ENCODE measurements at places on chromosomes 2 and 18. TPM values are rescaled to one million over a fixed set of nuclear protein-coding genes. Genes with fewer than 3 reads are reported as not detected.

CFAP65 gene
- 0.78 TPM for total RNA-seq

SFTPB gene
- total RNA-seq, result 323 TPM

HOXD8 gene
- 24.9 TPM for total RNA-seq

PLA2R1 gene
- total RNA-seq, result 246 TPM

DNA sequence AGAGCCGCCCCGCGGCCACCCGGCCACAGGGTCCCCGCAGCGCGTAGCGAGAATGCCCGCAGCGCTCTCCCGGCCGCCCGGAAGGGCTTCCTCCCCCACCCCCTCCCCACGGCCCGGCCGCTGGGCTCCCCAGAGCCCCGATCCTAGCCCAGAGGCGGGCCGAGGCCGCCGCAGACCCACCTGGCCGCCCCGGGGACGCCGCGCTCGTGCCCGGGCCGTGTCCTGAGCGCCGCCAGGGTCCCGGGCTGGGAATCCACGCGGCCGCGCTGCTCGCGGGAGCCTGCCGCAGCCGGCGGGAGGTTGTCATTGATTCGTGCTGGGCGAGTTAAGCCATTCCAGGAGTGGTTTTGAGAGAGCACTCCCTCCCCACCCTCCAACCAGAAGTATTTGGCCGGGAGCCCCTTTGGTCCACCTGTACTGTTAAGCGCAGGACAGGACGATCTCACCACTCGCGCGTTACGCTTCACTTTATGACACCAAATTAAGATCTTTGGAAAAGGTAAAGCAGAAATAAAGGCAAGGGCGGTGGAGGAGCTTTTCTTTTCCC lies 206.4 kb upstream of the SMAD2 start:
- DNase-seq, result peak; percentile 88

DNA sequence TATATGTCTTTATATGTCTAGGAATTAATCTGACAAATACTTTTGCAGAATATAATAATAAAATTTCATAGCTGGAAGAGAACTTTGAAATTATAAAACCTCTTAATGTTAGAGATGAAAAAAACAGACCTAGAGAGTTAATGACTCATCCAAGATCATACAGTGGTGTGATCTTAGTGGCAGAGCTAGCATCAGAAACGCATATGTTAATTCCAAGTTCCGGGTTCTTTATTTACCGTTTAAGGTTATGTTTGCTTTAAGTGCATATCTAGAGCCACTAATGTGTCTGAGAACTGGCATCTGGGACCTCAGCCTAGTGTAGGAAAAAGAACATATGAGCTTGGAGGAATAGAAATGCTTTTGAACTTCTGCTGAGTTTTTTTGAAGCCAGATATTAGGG lies 24.3 kb downstream of the CERS6 start:
- no peak for DNase-seq

DNA sequence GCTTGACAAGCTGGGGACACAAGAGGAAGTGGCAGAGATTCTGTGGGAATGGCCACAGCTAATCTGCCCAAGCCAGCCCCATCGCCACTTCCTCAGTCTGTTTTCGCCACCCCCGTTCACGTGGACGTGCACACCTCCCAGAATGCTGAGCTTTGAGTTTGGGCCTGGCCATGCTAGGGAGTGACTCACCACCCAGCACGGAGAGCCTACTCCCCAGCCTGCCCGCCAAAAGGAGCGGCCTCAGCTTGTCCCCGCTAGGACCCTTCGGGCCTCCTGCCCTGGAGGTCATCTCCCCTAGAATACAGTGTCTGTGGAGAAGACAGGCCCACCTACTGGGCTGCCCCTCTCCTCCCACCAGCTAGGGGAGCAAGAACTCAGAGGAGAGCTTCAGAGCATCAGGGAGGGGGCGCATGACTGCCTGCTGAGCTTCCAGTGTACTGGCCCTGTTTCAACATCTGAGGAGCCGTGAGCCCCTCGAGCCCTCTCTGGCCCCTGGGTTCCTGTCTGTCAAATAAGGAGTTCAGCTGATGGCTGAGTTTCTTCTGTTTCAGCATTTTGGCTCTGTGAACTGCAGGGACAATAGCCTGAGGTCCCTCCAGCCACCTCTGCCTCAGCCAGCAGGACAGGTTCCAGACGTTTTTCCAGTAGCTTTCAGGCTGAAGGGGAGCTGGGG lies 5.1 kb downstream of the SLC35F6 start:
- peak; percentile 55 for DNase-seq

GRCh38 chr2:218980735-218981389 lies 4.1 kb downstream of the FEV start:
- no peak for DNase-seq

DNA sequence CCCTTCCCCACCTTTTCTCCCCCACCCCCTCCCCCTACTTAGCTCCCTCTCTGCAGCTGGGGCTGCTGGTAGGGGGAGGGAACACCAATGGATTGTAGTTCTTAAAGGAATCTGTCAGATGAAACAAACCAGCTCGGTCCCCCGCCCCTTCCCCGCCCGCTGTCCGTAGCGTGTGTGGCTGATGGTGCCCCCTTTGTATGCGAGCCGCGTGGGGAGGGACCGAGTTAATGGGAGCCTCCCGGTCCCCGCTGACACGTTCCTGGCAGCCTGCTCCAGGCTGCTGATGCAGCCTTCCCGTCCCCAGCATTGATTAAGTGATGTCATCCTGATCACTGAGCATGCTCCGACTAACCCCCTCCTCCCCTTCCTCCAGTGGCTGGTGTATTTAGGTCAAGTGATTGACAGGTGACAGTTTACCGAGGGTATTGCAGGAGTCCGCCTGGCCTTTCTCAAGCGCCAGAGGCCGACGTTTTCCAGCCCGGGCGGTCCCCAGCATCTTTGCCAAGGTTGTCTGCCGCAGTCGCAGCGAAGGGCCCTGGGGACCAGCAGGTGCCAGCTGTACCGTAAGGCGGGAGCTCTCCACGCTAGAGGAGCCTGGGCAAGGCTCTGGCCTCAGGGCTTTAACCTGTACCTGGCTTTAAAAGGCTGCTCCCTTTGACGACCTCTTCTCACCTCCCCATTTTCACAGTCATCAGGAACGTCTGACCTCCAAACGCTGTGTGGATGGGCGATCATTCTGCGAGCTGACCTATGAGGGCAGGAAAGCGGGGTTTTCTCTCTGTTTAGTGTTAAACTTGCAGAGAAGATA lies 1.8 kb downstream of the KIF5C start:
- peak; percentile 32 for DNase-seq

DNA sequence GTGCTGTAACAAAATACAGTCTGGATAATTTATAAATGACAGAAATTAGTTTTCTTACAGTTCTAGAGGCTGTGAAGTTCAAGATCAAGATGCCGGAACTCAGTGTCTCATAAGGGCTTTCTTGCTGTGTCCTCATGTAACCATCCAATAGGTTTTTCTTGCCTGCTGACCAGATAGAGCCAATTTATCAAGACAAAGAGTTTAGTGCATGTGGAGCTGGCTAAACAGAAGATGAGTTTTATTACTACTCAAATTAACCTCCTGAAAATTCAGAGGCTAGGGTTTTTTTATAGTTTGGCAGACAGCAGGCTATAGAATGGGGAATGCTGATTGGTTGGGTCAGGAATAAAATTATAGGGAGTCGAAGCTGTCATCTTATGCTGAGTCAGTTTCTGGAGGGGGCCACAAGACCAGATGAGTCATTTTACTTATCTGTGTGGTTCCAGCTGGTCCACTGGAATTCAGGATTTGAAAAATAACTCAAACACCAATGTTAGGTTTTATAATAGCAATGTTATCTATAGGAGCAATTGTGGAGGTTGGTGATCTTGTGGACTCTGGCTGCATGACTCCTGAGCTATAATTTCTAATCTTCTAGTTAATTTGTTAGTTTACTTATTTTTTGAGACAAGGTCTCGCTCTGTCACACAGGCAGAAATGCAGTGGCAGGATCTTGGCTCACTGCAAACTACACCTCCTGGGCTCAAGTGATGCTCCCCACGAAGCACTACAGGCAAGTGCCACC lies 3.2 kb upstream of the PDK1 start:
- DNase-seq, result no peak

DNA sequence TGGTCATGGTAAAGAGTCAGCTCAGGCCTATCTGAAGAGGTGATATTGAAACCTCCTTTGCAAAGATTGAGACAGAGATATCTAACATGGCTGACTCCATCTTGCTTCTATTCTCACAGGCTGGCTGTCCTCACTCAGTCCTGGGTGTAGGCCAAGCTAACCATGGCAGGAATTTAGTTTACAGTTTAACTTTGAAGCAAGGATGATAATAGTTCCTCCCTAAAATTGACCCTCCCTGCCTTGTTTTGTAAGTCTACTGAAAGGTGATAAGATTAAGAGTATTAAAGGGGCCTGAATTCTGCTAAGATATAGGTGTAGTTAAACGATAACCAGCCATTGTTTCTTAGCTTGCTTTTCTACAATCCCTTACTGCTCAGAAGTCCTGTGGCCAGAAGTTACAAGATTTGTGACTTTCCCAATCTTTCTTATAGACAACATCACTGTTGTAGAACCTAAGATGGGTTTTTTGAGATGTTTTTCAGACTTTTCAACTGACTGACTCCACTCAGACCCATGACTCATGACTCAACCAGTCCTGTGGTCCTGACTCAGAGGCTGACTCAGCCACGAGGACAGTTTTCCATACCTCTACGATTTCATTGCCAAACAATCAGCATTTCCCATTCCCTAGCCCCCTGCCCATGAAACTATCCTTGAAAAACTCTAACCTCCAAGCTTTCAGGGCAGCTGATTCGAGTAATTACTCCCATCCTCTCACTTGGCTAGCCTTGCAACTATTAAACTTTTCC lies 195.7 kb upstream of the SESTD1 start:
- DNase-seq, result no peak

DNA sequence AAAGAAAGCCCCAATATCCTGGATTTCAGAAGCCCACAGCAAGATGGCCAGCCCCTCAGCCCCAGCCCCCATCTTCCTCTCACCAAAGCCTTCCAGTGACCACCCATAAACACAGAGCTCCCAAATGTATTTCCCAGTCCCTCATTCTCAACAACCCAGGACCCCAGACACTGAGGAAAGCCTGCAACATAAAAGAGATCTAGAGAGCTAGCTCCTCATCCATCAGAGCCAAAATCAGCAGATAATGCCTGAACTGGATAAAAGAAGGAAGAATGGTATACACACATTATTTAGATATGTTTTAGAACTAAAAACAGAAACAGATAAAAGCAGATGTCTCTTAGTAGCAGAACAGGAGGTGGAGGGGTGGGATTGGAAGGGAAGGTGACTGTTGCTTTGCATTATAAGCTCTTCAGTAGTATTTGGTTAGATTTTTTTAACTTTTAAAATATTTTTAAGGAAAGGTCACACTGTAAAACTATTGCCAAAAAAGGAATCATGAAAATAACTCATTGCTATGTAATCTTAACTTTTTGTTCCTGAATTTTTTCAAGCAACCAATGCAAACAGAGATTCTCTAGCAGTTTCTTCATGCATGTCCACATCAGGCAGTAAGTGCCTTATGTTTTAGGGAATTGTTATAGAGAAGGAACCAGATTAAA lies 144.2 kb upstream of the PKDCC start:
- no peak for DNase-seq

DNA sequence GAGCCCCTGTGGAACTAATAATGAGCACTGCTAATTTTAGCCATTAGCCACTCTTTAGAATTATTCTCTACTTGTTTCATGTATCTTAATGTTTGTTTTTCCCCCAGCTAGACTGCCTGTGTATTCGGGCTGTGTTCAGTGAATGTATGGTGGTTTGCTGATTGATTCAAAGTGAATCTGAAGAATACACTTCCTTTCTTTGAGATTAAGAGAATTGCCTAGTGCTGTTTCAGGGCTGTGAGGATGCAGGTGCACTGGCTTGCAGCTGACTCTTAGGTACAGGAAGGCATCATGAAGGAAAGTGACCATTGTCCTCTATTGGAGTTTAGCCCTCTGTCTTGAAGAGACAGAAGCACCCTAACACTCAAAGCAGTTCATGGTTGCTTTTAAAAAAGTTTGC lies 138.7 kb downstream of the CERS6 start:
- DNase-seq, result no peak

GRCh38 chr18:39424261-39424660 lies 1858.7 kb upstream of the CELF4 start:
- DNase-seq, result no peak

GRCh38 chr2:59249441-59250306 lies 1008.5 kb upstream of the FANCL start:
- no peak for DNase-seq

DNA sequence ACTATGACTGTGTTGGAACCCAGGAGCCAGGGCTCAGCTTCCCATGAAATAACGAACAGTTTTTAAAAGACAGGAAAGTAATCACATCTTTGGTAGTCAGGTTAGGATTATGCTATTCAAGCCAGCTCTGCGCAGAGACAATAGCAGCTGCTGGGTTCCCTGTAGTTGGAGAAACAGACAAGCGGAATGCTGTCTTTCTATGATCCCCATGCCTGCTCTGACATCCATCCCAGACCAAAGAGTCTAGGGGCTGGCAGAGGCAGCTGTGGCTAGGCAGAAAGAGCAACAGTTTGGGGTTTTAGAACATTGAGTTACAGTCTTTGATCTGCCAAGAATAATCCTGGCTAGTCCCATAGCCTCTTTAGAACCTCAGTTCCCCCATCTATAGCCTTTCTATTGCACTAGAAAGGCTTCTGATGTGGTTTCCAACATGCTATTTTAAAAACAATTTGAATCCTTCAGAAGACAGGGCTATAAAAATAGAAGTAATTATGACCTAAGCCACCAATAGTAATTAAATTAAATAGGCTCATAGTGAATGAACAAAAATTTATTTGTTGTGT lies 146.8 kb downstream of the MTX2 start:
- no peak for DNase-seq

GRCh38 chr2:108316033-108316432 lies 27.3 kb downstream of the SULT1C2 start:
- no peak for DNase-seq

- DNase-seq, result no peak
Observed at GRCh38 chr2:99680946-99681345, 191.1 kb upstream of the REV1 start.

GRCh38 chr2:5093056-5093455 lies 599.1 kb upstream of the SOX11 start:
- DNase-seq, result no peak

DNA sequence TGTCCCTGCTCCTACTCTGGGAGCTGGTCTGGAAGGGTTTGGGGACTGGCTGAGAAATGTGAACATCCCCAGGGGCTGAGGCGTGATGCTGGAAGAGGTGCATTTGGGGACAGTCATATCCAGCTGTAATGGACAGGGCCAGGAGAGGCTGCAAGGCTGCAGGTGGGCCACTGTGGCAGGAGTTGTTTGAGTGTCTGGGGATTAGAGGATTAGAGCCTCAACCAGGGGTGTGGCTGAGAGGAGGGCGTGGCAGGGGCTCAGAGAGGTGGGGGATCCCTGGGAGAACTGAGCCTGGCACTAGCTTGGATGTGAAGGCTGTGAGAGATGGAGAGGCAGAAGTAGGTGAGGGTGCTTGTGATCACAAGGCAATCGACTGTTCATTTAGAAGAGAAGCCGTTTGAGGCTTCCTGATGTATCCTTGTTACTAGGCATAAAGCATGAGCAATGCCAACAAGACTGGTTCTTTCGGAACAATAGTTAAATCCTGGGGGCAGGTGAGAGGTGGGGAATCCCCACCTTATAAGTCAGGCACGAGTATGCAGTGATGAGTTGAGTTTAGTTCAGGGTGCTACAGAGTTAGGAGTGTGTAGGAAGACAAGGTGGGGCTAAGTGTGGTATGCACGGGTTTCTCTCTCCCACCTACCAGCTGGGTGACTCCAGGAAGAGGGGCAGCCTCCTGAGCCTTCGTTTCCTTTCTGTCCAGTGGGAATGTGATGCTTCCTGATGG lies 31.9 kb downstream of the SH3RF3 start:
- DNase-seq, result no peak

GRCh38 chr2:30627151-30627550 lies 180.1 kb downstream of the CAPN13 start:
- no peak for DNase-seq

GRCh38 chr2:9071032-9071431 lies 67.5 kb upstream of the MBOAT2 start:
- DNase-seq, result no peak

Data from thyroid gland (tissue), 4 donors.